ENCODE measurements at places on chromosomes 11 and 22. TPM values are rescaled to one million over a fixed set of nuclear protein-coding genes. Genes with fewer than 3 reads are reported as not detected.

DNA sequence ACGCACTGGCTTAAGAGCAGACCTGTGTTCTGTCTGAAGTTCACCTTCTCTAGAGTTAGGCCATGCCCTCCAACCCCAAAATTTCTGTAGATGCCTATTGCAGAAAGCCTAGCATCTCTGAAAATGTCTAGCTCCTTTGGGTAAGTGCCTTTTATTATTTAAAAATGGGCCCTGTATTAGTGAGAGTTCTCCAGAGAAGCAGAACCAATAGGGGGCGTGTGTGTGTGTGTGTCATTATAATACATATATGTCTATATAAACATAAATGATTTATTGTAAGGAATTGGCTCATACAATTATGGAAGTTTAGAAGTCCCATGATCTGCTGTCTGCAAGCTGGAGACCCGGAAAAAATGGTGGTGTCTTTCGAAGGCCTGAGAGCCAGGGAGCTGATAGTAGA, 144.7 kb downstream of the TTC17 start:
- no peak overlapping the region for H3K27ac ChIP-seq
- H3K4me1 ChIP-seq: no peaks in the 10 kb centered on the region
- no peak for DNase-seq
- peaks cover 2% of the 10 kb centered on the region for H3K27me3 ChIP-seq
- H3K36me3 ChIP-seq: no peaks in the 10 kb centered on the region

DNA sequence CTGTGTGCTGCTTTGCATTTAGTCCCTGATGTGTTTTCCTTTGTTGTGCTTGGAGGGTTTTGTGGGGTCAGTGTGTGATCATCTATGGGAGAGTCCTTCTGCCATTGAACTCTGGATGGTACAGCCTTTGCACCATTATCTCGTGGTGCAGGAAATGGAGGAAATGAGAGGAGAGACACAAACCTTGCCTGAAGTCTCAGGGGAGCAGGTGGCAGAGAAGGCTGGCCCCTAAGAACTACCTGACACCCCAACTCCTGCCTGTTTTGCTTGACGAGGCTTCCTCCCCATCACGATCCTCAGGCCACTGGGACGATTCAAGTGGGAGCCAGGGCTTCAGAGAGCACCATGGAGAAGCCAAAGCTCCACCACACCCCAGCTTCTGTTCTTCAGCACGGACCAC, 1316.4 kb downstream of the TBC1D22A start:
- H3K27me3 ChIP-seq: no peaks in the 10 kb centered on the region
- DNase-seq: no peak
- H3K4me3 ChIP-seq: no peak overlapping the region
- H3K4me1 ChIP-seq: no peaks in the 10 kb centered on the region

DNA sequence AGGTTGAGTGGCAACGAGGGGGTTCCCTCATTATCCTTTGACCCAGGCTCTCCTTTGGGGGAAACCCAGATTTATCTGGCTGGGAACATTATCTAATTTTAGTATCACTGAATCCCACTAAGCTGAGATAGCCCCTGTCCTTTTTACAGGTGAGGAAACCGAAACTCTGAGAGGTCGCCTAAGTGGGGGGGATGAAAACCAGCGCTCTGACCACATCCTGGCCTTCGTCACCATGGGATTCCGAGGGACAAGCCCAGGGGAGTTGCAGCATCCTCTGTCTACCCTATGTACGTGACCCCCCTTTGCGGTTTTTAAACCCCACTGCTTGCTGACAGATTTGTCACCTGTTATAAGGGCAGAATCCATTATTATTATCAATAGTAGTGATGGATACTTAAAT, 61.0 kb downstream of the ISX start:
- H3K27ac ChIP-seq: no peak overlapping the region
- no peak for DNase-seq
- no peaks in the 10 kb centered on the region for H3K36me3 ChIP-seq
- no peaks in the 10 kb centered on the region for H3K27me3 ChIP-seq
- H3K4me1 ChIP-seq: no peaks in the 10 kb centered on the region

- H3K27me3 ChIP-seq: no peaks in the 10 kb centered on the region
- peak overlapping the region; percentile 0 for H3K27ac ChIP-seq
- no peak overlapping the region for H3K4me3 ChIP-seq
- H3K36me3 ChIP-seq: peaks cover 6% of the 10 kb centered on the region
Measured at GRCh38 chr22:49788504-49788903, 39.2 kb downstream of the BRD1 start.

GRCh38 chr11:131979364-131979763, 608.9 kb downstream of the NTM start:
- H3K27ac ChIP-seq: no peak overlapping the region
- no peaks in the 10 kb centered on the region for H3K36me3 ChIP-seq
- no peak overlapping the region for H3K4me3 ChIP-seq

DNA sequence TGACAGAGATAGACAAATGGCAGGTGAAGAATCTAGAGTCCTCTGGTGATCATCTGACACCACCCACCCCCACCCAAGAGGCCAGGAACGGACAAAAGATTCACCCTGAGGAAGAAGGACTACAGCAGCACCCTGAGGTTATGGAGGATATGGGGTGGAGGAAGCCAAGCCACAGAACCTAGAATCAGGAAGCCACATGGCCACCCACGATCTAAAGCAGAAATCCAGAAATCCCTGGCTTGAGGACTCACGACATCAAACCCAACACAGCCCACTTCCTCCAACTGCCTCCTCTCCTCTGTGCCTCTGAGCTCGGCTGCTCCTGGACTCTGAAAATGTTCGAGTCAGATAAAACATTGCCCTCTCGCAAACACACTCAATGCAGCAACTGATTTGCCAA, 364.3 kb downstream of the SHANK2 start:
- DNase-seq: no peak
- H3K27ac ChIP-seq: no peak overlapping the region
- H3K4me3 ChIP-seq: no peak overlapping the region
- no peaks in the 10 kb centered on the region for H3K4me1 ChIP-seq
- H3K36me3 ChIP-seq: no peaks in the 10 kb centered on the region

DNA sequence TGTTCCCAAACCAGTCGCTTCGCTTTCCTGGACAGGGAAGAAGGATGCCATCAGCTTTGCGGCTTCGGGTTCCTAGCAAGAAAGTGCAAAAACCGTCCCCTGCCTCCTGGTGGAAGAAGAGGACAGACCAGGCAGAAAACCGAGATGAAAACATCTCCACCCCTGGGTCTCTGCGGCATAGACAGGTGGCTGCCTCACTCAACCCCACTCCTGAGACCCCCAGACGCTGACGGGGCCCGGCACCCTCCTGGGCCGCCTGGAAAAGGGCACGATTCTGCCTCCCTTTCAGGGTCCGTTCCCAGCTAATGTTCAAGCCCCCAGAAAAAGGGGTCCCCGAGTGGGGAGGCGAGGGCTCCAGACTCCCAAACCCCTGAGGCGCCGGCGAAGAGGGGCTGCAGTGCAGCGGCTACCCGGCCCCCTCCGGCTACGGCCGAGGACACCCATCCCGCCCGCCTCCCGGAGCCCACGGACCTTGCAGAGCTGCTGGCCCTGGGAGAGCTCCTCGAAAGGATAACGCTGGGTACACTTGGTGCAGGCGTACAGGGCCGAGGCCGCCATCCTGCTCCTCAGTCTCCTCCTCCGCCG, 569 bp downstream of the FAM76B start:
- peak; percentile 6 for DNase-seq
- H3K27ac ChIP-seq: peak overlapping the region; percentile 99
- no peaks in the 10 kb centered on the region for H3K4me1 ChIP-seq
- no peaks in the 10 kb centered on the region for H3K27me3 ChIP-seq

DNA sequence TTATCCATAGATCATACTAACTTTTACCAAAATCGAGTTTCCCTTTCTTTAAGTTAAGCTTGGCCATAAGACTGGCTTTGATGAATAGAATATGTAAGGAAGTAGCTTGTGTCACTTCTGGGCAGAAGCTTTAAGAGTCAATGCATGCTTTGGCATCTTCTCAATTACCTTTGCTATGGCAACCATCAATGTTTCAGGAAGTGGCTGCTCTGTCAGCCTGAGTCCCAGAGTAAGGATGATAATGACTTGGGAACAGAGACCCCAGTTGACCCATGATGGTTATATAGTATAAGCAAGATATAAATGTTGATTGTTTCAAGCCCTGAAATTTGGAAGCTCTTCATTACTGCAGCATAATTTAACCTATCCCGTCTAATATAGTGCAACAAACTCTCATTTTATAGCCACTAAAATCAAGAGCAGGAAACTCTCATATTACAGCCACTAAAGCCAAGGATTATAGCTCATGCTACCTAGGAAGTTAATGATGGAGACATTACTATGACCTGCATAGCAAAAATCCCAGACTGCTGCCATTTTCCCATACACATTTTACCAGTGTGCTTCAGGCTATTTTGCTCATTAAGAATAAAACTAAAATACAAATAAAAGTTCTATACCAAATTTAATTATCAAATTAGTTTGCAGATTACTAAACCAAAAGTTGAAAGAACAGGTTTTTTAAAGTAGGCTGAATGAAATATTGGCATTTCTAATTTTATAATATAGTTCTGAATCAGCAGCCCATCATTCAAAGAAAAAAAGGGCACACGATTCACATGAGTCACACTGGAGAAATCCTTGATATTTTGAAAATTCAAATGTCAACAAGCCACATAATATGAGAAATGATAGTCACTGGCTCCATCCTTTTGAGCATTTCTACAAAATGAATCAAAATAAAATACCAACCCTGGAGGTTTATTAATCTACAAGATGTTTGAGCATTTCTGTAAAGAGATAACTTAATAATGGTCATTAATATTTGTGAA, 23.8 kb downstream of the FSHB start:
- DNase-seq: no peak
- no peaks in the 10 kb centered on the region for H3K4me1 ChIP-seq
- H3K4me3 ChIP-seq: no peak overlapping the region
- no peaks in the 10 kb centered on the region for H3K27me3 ChIP-seq

DNA sequence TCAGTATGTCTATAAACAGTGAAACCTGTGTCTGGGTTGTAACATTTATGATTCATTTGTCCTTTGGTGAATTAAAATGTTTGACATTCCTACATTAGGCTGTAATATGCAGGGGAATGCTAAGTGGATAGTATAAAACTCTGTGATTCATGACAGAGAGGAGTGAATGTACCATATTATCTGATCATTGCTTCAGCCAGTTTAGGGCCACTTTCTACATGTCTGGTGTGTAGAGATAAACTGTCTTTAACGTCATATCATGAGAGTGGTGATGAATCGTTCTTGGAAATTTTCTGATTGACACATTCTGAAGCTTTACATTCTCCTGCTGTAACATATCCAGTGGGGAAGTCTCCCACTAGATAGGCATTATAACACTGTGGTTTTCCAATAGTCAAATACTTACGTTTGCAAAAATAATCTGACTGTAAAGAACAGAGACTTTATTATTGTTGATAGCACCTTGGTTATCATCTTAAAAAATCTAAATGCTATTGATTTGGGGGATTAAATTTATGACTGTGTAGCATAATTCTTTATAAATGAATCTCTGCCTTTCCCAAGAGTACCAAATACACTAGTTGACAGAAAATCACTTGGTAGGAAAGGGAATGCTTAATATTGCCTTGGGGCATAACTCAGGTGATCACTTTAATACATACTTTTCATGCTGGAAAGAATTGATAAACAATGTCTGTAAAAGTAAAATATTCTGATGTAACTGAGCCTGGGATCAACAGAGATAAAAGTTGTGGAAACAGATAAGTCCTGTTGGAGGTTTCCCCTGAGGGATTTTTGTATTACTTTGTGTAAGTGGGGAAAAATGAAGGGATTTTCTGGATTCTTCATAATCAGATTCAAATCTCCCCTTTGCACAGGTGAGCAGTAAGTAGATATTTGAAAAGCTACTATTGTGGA, 427.9 kb downstream of the JRKL start:
- no peaks in the 10 kb centered on the region for H3K36me3 ChIP-seq
- no peaks in the 10 kb centered on the region for H3K4me1 ChIP-seq

DNA sequence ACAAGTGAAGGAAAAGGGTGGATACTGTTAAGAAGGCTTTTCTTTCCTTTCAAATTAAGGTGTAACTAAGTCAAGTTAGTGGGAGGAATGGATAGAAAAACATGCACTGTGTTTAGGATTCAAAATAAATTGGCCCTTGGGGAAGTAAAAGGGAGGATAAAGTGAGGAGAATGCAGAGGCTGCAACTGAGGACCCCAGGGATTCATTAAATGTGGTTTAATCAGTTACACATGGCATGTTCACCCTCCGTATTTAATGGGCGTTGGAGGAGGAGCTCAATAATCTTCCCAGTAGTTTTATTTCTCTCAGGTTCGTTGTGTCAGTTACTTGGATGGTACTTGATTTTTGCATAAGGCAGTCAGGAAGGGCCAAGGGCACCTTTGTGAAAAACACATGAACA, 966.3 kb downstream of the JRKL start:
- no peak overlapping the region for H3K27ac ChIP-seq
- H3K4me3 ChIP-seq: no peak overlapping the region
- no peak for DNase-seq
- no peaks in the 10 kb centered on the region for H3K27me3 ChIP-seq

DNA sequence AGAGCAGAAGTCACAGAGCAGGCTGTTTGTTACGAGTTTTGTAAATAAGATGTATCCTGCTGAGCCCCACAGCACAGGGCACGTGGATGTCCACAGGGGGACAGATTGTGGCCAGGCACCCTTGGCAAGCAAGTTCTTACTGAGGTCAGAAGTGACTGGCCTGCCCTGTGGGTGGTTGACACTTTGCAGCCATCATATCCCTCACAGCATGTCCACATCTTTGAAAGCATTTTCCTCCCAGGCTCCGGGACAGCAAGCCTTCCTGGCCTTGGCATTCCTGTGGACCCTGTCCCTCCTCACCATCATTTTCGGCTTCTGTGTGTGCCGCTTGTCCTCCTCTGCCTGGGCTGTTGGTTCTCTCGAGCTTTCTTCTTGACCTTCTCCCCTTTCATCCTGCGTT, 189.5 kb downstream of the TBC1D22A start:
- H3K36me3 ChIP-seq: no peaks in the 10 kb centered on the region
- no peaks in the 10 kb centered on the region for H3K4me1 ChIP-seq
- H3K4me3 ChIP-seq: no peak overlapping the region
- no peaks in the 10 kb centered on the region for H3K27me3 ChIP-seq

GRCh38 chr11:64208086-64208795, 1.7 kb downstream of the FERMT3 start:
- no peak overlapping the region for H3K4me3 ChIP-seq
- H3K4me1 ChIP-seq: no peaks in the 10 kb centered on the region
- H3K27ac ChIP-seq: peak overlapping the region; percentile 61
- peaks cover 5% of the 10 kb centered on the region for H3K36me3 ChIP-seq

The RASD2 gene
- 8.0 TPM for total RNA-seq

The MFNG gene
- 7.3 TPM for total RNA-seq

The CRYBA4 gene
- 3.3 TPM for total RNA-seq

The OPCML gene
- not detected for total RNA-seq

The C11orf97 gene
- not detected for total RNA-seq

The OR6T1 gene
- not detected for total RNA-seq
